ENCODE measurements at places on chromosomes 16 and 17.

- DNase-seq, result no peak
Observed at GRCh38 chr16:66326991-66327513, 39.4 kb upstream of the CDH5 start.

GRCh38 chr16:57021757-57022156 lies 32.4 kb downstream of the NLRC5 start:
- DNase-seq, result no peak

DNA sequence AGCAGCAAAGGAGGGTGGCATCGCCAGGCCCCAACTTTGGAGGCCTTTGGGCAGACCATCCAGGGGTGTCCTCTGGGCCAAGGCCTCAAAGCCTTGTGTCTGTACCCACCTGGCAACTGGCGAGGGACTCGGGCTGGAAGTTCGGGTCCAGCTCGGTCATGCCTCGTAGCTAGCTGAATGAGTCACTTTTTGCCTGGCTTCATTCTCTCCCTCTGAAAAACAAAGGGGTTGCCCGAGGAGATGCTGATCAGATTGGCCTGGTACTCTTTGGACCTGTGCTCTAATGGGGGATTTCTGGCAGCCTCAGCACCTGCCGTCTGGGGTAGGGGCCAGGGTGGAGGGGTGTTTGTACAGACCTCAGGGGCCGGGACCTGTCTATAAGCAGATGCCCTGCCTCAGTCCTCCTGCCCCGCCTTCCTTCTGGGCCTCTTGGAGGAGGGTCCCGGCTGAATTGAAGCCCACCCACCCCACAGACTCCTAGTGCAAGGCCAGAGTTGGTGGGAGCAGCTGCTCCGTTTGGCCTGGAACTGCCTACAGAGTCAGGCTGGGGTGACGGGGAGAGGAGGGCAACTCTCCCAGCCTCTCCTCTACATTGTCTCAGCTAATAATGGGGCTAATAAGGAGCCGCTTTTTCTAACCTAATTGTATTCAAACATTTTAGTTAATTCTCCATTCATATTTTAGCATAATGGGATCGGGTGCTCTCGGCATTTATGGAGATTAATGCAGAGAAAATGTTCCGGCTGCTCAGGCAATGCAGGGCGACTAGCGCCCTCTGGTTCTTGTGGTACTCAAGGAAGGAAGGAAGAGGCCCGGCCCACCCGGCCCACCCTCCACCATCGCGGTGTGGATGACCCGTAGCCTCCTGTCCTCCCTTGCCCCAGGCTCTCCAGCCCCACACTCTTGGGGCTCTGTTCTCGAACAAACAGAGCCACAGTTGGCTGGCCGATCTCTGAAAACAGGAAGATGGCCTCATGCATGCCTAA lies 21.4 kb upstream of the ABCC3 start:
- no peak for DNase-seq

DNA sequence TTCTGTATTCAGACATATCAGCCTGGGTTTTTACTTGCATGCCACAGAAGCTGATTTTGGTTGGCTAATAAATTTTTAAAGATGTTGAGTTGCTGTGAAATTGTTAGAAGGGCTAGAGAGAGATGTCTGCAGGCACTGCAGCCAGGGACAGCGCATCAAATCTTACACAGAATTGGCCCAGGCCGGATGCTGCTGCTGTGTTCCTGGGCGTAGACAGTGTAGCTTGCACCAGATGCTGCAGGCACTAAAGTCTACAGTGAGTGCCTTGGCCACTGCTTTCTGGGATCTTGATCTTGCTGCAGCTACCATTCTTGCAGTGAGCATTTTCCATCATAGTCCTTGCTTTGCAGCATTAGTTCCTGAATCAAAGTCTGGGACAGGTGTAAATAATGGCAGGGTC lies 169.9 kb downstream of the SPECC1 start:
- DNase-seq, result no peak

DNA sequence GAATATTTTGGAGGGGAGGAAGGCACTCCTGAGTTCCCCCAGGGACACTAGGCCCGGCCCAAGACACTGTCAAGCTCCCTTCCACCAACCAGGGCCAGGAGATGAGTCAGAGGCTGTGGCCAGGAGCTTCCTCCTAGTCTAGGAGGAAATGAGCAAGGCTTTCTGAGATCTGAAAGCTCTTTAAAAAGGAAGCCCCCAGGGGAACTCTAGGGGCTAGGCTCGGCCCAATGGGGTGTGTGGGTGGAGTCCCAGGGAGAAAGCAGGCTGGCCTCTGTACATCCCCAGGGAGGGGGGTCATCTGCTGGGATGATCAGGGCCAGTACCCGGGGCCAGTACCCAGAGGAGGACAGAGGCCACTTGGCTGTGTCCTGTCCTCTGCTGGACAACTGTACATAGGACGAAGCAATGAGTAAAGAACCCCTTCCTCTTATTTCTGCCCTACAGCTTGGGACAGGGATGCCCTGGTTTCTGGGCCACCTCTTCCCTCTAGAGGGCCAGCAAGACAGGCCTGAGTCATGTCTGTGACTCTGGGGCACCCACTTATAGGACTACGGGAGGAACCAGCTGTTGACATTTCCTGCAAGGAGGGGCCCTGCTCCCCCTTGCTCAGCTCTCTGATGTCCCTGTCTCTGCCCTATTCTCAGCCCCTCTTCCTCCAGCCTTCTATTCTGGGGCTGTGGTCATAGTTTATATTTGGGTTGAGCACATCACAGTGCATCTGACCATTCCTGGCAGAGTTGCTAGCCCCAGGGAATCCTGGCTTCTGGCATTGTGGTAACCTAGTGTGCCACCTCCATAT lies 2.7 kb downstream of the FHOD1 start:
- no peak for DNase-seq

- DNase-seq, result no peak
Observed at GRCh38 chr17:44556166-44556831, 985 bp upstream of the FZD2 start.
